ENCODE measurements at places on chromosomes 5 and 9.
A peak's percentile ranks its signal among the peaks of the same experiment; 100 is the strongest.

DNA sequence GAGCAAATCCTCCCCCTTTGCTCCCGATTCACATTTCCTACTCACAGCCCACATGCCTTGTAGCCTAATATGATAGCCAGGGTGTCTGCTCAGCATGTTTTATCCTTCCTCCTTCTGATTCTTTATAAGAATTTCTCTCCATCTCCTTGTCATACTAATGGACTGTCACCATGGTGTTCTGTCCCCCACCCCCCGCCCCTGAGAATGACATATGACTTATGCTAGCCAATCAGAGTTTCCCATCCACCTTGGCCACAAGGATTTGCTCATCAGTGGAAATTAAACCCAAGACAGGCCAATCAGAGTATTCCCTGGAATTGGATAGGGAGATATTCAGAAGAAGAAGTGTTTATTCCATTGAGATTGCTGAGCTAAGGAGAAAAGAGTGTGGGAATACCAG, 16.0 kb downstream of the ABLIM3 start:
- no peak for DNase-seq

DNA sequence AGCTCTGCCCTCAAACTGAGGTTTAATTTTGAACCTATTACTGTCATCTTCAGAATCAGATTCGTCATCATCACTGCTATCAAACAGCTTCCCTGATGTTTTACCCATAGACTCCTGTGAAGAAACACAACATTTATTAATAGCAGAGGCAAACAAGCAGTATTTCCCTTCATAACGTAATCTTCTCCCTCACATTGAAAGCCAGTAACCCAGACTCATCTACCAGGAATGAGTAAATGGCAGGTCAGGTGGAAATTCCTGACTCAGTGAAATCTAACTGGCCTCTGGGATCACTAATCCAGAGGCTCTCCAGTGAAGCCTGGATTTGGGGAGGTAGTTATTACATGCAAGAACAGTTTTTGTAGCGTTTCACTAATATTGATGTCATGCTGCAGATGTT, 14.6 kb downstream of the NOL8 start:
- no peak for DNase-seq

DNA sequence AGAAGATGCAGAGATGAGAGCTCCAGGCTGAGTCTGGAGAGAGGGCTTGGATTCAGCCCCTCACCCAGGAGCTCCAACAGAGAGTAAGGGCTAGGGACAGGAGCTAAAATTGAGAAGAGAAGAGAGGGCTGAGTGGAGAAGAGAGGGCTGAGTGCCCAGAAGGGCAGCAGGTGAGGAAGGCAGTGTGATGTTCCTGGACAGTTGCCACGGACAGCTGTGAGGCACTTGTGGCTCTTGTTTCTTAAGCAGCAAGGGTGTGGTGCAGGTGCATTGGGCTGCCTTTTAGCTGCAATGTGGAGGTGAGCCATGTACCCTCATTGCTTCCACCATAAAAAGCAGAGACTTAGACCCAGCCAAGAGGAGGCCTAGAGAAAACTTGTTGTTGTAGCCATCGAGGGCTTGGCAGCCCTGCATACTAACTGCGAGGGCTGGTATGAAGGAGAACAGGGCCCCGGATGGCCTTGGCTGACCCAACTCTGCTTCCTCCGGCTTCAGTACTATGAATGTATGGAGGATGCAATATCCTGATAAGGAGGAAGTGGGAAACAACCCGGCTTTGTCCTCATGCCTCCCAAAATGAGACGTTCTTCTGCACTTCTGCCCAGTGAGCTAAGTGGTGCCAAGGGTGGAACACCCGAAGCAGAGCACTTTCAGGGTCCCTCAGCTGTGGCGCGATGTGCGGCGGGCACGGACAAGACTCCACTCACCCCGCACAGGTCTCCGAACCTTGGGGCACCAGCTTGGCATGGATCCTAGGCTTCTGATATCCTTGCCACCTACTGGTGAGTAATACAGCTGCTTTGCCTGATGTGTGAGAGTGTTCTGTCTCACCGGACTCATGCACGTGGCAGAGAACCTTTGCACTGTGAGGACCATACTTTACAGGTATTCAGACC, 65.2 kb downstream of the LRRC70 start:
- DNase-seq: no peak

- peak; percentile 26 for DNase-seq
Measured at GRCh38 chr5:111735583-111736270, 21.3 kb downstream of the NREP start.

GRCh38 chr5:135996611-135997010, 32.2 kb upstream of the TGFBI start:
- DNase-seq: no peak

- no peak for DNase-seq
Measured at GRCh38 chr5:52725065-52725746, 62.5 kb upstream of the ITGA1 start.

DNA sequence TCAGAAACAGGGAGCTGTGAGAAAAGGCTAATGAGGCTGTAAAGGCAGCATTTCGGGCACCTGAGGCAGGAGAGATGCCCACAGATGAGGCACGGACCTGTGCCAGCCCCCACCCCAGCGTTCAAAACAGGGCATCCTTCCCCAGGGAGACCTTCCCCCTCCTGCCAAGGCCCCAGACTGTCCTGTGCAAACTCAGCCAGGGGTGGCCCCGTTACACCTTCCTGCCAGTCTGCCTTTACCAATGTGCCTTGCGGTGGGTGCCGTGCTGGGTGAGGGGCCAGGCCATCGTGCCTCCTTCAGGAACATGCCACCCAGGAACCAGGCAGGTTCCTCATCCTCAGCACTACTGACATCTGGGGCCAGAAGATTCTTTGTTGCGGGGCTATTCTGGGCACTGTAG, 53.9 kb downstream of the AK8 start:
- DNase-seq: no peak

DNA sequence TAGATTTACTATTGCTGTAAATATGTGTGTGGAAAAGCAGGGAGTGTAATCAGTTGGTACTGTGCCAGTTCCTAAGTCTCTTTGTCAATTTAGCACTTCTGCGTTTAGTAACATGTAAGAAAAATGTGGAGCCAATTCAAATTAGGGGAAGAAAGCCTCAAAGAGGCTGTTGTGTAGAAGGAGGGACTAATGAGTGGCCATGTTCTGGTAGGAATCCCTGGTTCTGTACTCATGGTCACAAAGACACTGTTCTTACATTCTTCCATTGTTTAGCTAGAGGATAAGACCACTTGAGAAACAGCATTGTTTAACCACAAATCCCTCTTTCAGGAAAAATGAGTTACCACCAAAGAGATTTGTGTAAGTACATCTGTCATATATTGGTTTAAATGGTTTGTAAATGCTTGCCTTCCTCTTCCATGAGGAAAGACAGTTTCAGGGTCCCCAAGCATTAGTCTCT, 14.9 kb downstream of the ARHGEF28 start:
- DNase-seq: no peak

DNA sequence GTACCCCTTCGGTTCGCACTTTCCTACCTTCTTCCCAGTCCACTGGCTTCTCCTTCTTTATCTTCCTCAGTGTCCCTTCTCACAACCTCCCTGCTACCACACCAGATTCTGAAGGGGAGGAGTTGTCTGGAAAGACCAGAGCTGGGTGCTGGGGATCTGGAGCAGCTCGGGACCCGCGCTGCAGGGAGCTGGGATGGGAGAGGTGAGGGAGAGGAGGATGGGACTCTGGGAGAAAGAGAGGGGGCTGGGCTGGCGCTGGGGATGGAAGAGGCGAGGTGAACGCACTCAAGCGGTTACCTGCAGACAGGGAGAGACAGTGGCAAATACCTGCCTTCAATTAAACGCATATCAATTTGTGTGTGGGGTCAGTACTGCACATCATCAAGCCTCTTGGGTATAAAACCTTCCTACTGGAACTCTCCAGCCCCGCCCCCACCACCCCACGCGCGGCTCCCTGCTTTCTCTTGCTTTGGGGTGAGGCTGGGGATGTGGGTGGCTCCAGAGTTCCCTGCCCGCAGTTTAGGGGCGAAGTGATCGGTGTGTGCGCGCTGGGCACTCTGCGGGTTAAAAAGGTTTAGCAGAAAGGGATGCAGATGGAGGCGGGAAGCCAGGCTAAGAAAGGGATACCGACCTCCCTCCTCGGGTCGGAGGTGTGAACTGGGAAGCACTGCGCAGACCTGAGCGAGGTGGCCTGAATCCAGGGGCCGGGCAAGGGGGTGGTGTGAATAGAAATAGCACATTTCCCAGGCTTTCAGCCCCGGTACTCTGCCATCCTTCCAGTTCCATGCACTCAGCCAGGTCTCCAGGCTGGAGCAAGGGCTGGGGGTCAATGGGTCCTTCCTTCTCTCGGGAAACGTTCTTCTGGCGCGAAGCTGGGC, 977 bp upstream of the PAM start:
- no peak for DNase-seq

- no peak for DNase-seq
Measured at GRCh38 chr9:123485216-123485615, 129.2 kb downstream of the CRB2 start.

DNA sequence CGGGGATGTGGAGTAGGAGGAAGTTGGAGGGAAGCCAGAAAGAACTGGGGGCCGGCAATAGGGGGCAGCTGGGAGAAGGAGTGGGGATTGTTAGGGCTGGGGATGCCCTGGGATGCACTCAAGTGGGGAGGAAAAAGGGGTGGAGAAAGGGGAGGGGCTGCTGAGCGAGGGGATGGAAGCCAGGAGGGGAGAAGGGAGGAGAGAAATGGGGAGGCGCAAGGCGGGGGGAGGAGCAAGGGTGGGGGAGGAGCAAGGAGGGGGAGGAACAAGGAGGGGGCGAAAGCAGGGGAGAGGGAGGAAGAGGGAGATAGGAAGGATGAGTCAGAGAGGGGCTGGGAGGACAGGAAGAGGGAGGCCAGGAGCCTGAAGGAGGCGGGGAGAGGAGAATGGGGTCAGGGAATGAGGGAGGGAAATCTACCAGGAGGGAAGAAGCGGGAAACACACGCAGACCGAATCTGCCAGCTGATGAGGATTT, 1.6 kb downstream of the IRX4 start:
- no peak for DNase-seq

GRCh38 chr9:72292874-72293607, 72.0 kb downstream of the ZFAND5 start:
- DNase-seq: no peak

DNA sequence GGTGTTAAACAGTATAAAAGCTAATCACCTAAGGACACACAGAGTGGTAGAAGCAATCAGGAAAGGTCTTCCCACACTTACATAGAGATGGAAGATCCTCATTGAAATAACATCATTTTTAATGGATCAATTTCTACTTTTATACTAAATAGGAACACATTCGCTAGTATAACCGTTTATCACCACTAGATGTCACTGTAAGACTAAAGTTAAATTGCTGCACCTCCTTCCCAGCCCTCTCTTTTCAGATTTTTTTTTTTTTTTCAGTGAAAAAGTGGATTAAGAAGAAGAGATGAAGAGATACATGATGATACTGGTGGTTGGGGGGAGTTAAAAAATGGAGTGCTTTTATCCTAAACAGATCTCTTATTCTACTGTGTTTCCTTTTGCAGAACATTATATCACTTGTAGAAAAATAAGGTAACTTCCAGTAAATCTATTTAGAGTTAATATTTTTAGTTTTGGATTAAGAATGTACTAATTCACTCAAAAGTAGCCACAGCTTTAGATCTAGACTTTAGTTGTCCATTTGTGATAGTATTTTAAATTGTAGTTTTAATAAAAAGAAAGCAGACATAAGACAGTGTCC, 116.9 kb upstream of the ARRDC3 start:
- DNase-seq: no peak

GRCh38 chr9:125844611-125845010, 97.4 kb downstream of the PBX3 start:
- DNase-seq: no peak

GRCh38 chr5:79853028-79853427, 138.0 kb downstream of the MTX3 start:
- no peak for DNase-seq

GRCh38 chr9:94173632-94174031, 85.5 kb upstream of the ZNF169 start:
- no peak for DNase-seq

DNA sequence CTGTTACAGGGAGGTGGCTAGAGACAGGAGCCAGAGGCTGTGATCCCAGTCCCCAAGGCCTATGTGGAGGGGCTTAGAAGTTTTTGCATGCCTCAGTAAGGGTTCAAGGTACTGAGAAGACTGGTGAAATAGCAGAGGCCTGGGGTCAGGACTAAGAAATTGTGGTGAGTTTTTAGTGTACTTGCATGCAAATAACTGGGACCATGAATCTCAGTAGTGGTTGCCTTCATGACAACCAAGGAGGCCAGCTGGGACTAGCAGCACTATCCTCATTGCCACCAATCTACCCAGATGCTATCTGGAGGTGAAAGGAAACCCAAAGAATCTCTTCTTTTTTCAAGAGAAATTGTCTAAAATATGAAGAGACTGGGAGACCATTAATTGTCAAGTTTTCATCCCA, 395.1 kb downstream of the CETN3 start:
- no peak for DNase-seq

GRCh38 chr9:95477441-95477840, 39.3 kb downstream of the PTCH1 start:
- no peak for DNase-seq

DNA sequence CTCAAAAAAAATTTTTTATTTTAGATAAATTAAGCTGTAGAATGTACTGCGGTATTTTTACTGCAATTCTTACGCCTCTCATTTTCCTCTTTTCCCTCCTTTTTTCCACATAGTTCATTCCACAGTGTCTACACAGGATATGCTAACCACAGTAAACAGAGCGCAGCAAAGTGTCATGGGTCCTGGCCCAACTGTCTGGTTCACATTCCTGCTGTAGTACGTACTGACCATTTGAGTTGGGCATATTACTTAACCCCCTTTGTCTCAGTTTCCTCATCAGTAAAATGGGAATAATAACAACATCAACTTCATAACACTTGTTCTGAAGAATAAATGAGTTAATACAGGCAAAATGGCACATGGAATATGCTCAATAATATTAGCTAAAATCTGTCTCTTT, 41.6 kb downstream of the SLC44A1 start:
- DNase-seq: no peak

GRCh38 chr5:109961751-109962150, 272.0 kb downstream of the MAN2A1 start:
- DNase-seq: no peak

- no peak for DNase-seq
Measured at GRCh38 chr9:131276094-131276888, at the start of gene FAM78A. Gene FAM78A (minus strand): TSS chr9:131276510. CDS start chr9:131276179, 331 bp downstream.

GRCh38 chr9:17928228-17928627, 349.4 kb downstream of the SH3GL2 start:
- DNase-seq: no peak

DNA sequence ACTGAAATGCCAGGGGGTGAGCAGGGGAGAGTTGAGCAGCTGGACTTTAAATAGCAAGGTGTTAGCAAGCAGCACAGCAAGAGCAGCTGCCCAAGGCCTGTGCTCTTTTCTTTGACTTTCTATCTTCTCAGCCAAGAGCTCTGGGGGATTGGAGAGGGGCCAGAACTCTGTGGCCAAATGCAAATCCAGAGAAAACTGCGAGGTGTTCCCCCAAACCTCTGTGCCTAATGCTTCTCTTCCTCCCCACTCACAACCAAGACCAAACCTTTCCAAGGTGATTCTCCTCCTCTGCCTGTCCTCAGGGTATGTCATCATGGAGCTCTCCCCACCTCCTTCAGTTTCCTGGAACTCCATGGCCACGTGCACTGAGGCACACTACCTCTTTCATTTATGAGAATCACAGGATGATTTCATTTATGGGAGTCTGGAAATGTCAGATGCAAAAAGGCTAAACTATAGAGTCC, 118.7 kb upstream of the WWC1 start:
- no peak for DNase-seq

GRCh38 chr9:137054932-137055384, 1.1 kb upstream of the ENTPD2 start:
- DNase-seq: no peak

GRCh38 chr9:69809304-69809863, 11.2 kb upstream of the CFAP95 start:
- DNase-seq: no peak

All from thoracic aorta (tissue), 2 donors.